ENCODE measurements at places on chromosomes 16 and 17.

DNA sequence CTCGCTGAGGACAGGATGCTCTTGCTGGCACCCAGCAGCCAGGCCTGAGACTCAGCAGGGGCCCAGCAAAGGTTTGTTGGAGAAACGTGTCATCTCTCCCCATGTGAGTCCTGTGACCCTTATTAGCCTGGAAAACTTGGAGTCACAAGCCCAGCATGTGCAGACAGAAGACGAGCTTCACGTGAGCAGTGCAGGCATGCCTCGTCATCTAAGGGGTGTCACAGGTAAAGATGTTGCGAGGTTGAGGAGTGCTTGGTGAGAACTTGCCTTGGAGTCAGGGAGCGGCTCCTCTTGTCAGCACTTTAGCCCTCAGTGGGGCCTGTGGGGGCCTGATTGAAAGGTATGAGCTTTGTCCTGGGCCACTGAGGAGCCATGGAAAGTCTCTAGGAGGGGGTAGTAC, 2.1 kb upstream of the CTRL start:
- DNase-seq, result no peak

DNA sequence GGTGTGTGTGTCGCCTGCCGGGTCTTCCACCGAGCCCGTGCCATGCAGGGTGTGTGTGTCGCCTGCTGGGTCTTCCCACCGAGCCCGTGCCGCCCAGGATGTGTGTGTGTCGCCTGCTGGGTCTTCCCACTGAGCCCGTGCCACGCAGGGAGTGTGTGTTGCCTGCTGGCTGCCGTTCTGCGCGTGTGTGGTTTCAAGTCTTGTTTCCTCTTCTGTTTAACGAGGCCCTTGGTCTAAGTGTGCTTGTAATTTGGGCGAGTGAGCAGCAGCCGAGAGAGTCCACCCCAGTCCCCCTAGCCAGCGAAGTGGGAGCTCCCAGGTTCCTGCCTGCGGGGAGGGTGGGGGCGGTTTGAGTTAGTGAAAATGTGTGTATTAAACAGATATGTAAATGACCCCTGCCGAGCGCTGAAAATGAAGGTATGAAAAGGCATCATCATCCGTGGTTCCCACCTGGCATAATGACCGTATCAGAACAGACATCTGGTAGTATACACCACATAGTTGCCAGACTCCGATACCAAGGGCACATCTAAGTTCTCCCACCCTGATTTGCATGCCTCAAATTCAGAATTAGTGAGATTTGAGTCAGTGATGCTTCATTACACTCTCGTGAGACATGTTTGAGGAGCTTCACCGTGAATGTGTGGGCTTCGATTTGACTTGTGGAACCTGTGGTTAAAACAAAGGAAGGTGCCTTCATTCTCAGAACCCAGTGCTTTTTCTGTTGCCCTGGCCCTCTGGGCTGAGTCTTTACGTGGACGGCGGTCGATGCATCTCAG, 114.5 kb upstream of the CHMP6 start:
- DNase-seq, result peak; percentile 77

GRCh38 chr17:68248199-68248825, 469 bp downstream of the AMZ2 start:
- no peak for DNase-seq

GRCh38 chr16:3785413-3785812, 68.1 kb upstream of the TRAP1 start:
- no peak for DNase-seq

DNA sequence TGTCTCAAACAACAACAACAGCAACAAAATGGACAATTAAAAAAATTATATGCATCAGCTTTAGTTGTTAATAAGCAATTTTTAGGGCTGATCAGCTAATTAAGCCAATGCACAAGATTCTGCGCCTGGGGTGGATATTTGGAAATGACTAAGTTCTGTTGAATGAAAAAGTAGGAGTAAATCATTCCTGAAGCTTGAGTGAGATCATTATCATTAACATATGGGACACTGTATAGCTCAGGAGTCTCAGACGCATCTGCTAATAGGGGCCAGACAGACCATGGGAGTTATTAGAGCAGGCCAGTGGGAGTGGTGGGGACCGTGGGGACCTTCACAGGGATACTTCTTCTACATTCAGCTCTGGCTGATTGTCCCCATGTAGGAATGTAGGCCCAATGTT, 22.8 kb downstream of the IRX5 start:
- DNase-seq, result no peak
